ENCODE measurements at places on chromosomes 12 and 14.

GRCh38 chr12:89252284-89252683, 100.0 kb downstream of the DUSP6 start:
- DNase-seq, result no peak

GRCh38 chr12:88011755-88012154, 17.4 kb downstream of the C12orf50 start:
- no peak for DNase-seq

DNA sequence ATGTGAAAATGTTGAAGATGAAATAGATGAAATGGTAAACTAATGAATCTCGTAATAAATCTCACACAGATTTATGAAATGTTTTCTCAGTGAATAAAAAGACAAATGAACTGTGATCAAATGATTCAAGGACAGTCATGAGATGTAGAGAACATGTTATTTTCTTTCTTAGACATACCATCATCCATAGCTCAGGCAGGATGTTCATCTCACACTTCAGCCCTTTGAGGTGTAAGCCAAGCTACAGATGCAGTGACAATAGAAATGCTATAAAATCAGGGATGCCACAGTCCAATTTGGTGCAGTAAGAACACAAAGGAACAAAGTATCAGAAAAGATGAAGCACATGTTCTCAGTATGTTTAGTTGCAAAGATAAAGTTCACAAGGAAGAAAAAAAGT, 242.7 kb upstream of the KRR1 start:
- DNase-seq, result no peak

DNA sequence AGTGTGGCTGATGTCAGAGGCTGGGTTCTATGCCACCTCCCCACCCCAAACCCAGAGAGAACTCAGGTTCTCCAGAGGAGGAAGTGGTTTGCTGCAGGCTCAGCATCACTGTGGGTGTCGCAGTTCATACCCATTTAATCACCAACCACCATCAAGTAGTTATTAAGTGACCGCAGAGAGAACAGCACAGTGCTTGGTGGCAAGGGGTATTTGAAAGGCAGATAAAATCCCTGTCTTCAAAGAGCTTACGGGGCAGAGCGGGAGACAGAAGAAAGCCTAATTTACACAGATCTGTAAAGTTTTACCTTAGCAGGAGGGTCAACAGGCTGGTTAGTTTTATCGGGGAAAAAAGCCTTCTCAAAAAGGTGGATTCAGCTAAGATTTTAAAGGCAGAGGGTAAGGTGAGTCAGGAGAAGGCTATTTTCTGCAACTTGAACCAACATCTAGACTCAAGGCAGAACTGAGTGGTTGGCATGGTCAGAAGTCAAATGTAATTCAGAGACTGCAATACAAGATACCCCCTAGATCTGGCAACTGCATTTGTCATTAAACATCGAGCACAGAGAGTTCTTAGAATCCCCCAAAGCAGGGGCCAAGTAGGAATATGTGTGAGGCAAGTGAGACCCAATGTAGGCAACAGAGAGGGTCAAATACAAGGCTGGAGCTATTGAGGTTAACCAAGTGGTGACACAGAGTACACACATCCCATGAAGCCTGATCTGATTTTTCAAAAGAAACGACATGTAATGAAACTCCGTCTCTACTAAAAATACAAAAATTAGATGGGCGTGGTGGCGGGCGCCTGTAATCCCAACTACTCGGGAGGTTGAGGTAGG, 13.2 kb downstream of the PXN start:
- DNase-seq, result peak; percentile 50

- DNase-seq, result peak; percentile 1
These were observed 107.0 kb downstream of the HELB start for GRCh38 chr12:66409195-66409871.

GRCh38 chr12:130016194-130016593, 112.4 kb upstream of the TMEM132D start:
- DNase-seq, result no peak

- no peak for DNase-seq
These were observed 31.0 kb downstream of the SAMD4A start for GRCh38 chr14:54597795-54598443.

DNA sequence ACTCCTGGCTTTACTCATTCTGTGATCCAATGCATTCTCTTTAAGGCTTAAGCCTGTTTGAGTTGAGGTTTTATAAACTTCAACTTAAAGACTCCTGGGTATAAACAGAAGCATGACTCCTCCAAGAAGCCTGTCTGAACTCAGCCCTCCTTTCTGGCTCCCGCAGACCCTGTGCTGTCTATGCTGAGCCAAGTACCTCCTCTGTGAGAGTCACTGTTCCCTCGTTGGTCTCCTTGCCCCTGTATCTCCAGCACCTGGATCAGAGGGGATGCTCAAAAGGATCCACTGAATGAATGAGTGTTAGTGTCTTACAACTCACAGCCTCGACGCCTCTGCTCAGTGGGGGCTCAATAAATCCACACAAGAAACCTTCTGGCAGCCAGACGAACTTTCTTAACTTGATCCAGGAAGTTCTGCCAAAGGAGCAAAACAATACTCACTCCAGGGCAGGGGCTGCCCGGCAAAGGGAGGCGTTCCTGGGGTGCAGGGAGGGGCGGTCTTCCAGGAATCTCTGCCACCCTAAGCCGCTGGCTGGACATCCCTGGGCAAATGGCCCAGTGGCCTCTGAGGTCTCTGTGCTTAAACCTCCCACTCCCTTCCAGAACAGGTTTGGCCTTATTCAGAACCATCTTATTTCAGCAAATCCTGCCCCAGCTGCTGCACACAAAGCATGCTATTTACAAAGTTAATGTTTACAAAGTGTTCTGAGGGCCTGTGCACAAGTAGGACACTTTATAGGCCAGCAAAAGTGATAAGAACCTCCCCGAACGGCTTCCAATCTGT, 32.9 kb downstream of the MAP1LC3B2 start:
- DNase-seq, result no peak

DNA sequence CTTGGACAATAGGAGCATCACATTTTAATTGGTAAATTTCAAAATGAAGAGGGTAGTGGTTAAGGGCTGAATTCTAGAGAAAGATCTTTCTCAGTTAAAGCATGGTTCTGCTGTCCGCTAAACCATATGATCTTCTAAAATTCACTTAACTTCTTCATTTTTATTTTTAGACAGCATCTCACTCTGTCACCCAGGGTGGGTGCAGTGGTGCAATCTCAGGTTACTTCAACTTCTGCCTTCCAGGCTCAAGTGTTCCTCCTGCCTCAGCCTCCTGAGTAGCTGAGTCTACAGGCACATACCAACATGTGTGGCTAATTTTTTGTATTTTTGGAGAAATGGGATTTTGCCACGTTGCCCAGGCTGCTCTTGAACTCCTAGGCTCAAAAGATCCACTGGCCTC, 226.7 kb upstream of the ABCD2 start:
- no peak for DNase-seq

DNA sequence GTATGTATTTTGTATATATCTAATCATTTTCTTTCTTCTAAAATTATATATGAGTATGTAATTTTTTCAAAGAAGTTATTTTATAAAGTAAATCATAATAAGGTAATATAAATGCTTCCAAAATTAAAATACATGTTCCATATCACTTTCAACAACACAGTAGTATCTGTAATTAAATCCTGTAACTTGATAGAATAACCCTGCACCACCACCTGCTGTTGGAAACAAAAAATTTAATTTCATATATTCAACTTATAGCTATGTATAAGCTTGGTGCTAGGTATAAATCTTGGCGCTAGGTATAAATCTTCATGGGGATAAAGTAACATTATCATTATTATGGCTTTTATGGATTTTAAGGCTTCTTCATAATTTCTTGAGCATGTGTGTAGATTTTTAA, 149.7 kb upstream of the DCN start:
- DNase-seq, result no peak

DNA sequence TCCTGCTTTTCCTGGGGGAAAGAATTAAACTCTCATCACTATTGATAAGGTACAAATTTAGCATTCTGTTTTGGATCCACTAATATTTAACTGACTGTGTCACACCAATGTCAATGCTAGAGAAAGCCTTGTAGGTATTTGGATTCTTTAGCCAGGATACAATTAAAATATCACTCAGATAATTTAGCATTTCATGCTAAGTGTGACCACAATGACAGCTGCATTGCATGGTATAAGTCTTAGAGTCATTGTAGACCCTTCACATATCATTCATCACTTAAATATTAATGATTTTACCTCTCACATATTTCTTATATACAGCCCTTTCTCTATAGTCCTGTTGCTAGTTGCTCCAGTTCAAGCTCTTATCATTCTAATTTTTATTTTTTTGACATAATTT, 85.3 kb upstream of the ATP2B1 start:
- DNase-seq, result no peak

DNA sequence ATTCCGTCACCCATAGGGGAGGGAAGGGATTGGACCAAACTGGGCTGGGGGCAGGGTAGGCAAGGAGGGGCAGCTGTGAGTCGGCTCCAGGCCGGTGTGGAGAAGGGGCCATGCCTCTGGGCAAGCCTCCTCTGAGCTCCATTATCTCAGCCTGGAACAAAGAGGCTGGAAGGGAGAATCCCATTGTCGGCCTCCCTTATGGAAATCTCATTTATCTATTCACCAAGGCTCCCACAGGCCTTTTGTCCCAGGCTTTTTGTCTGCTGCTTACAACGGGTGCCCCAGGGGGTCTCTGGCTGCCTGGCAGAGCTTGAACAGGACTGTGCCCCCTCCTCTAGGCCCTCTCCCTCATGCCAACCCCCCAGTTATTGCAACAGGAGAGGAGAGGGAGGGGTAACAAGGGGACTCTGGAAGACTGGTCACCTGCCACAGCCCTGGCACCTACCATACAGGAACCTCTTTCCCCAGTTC, 19.5 kb downstream of the FIGNL2 start:
- no peak for DNase-seq

DNA sequence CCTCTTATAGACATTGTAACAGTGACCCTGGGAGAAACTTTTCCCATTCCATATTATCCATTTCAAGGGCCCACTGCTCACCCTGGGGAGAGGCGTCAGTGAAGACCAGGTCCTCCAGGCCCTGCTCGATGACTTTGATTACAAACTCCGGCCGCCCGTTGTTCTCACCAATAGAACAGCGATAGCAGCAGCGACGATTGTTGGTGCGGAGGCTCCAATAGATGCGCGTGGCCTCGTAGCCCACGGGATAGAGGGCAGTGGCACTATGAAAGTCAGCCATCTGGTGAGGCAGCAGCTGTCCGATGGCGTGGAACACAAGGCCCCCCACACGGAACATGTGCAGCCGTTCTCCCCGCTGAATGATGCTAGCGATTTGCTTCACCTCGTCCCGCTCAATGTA, 7.5 kb upstream of the PRKAG1 start:
- no peak for DNase-seq

- no peak for DNase-seq
These were observed 119.6 kb downstream of the PLXNC1 start for GRCh38 chr12:94267921-94268471.

- DNase-seq, result no peak
These were observed 65.5 kb downstream of the RASSF3 start for GRCh38 chr12:64675795-64676194.

- no peak for DNase-seq
These were observed 1.3 kb upstream of the WASHC3 start for GRCh38 chr12:102063069-102063468.

DNA sequence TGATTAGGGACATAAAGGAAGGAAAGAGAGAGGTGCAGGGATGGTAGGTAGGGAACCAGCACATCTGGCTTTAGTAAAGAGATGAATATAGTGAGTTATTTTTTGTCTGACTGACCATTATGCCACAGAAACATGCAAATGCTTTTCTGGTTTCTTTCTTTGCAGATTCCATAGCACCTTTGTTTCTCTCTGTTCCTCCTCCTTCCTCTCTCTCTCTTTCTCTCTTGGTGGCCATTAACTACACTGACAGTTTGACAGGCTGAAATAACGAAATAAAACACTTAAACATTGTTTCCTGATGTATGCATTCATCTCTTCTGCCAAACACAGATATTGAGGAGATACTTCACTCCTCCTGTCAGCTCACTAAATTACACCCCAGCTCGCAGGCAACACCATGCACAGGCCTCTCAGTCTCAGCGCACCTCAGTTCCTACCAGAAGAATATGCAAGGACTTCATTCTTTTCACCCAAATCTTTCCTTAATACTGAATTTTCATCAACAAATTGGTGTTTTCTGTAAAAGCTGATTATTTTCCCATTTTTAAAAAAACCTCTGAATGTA, 406.9 kb upstream of the SOX5 start:
- no peak for DNase-seq

DNA sequence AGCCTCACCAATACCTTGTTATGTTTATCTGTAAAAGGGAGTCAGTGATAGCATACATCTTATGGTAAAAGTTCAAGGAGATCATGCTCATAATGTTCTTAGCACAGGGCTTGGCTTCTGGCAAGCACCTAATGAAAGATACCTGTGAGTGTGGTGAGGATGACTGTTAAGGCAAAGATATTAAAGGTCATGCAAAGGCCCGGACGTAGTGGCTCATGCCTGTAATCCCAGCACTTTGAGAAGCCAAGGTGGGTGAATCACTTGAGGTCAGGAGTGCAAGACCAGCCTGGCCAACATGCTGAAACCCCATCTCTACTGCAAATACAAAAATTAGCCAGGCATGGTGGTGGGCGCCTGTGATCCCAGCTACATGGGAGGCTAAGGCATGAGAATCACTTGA, 425.9 kb upstream of the TBX3 start:
- DNase-seq, result no peak

DNA sequence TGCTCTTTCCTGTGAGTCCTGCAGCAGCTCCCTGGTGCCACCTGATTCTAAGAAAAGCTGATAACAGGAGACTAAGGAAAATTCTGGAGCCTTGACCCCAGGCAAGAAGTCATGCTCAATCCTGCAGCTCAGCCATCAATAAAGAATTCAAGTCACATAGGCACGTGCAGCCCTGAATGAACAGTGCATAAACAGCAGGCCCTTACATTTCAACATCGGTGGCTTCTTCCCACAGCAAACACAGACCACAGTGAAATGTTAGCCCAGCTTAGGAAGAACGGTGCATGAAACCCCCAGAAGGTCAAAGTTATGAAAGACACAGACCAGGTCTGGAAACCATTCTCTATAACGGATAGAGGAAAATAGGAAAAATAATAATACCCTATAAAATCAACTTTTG, 10.5 kb downstream of the CINP start:
- no peak for DNase-seq

GRCh38 chr12:2198005-2198501, 145.3 kb downstream of the CACNA1C start:
- DNase-seq, result no peak

DNA sequence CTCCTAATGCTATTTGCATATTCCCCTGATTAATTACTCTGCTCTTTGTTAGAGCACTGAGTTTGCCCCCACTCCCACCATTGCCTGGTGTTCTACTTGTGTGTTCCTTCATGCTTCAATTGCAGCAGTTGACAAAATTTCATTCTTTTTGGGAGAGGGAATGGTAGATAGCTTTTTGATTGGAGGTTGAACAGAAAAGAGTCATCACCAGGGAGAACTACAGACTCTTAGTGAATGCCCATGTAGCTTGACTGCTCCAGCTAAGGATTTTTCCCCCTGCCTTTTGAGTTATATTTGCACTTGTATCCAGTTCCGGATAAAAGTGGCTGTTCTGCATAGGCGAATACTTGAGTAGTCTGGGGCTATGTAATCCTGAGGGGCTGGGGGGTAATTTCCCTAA, 183.9 kb downstream of the ETNK1 start:
- no peak for DNase-seq

Data from stimulated activated CD8-positive, alpha-beta memory T cell treated with anti-CD3 and anti-CD28 coated beads, Interleukin-4, amount 100 ng/mL, for 24 hours (primary cell).